Left lobe of liver (tissue), 2 donors: ENCODE measurements at places on chromosomes 11 and 22.

DNA sequence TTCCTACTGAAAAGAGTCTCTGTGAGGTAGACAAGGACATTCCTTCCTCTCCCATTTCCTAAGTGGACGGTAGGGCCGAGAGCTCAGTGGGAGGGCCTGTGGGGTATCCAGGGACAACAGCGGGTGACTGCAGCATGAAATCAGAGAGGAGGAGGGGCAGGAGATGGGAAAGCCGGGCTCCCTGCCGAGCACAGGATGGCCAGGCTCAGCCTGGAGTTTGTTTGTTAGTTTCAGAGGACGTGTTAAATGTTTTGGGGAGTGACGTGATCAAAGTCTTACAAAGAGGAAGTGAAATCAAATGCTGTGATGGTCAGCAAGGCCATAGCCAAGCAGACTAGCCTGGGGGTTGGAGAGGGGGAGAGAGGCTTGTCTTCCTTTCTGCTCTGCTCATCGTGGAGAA lies 152.7 kb downstream of the ADAMTS15 start:
- DNase-seq: no peak

DNA sequence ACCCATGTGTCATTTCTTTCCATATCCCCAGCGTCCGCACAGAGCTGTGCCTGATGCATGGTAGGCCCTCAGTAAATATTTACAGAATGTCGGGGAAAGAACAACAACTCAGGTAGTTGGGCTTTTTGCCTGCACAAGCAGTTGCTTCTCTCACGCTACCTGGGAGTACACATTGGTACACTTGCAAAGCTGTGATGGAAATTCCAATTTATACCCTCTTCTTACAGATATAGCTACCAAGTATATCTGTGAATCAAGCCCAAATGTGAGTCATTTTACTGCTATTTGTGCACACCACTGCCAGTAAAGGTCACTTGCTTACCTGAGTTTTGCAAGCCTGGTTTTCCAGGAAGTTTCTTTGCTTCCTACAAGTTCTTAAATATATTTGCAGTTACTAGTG lies 333.0 kb upstream of the NARS2 start:
- DNase-seq: no peak

DNA sequence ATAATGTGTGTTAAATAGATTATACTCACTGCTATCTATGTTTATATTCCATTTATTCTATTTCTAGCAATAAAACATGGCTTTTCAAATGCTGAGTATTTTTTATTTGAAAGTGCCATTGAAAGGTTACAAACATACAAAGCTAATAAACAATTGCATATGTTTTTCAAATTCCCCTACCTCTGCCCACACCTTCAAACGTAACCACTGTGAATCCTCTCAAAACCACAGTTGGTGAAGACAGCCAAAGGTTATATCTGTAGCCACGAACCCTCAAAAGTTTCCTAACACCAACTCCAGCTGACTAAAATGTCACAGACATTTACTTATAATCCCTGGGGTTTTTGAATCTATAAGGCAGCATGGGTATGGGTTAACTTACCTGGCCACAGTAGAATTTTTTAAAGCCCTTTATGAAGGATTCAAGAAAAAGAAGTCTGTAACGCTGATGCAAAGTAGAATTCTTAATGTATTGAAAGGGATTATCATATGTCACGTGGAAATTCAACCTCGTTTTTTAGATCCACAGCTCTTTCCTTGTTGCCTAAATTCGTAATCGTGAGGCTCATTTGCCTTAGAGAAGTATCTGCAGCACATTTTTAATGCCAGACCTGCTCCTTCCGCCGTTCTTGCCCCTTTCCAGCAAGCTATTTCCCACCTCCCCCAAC lies 122.5 kb upstream of the ZC3H12C start:
- DNase-seq: no peak

- no peak for DNase-seq
Measured at GRCh38 chr11:28257761-28258160, 149.6 kb downstream of the METTL15 start.

DNA sequence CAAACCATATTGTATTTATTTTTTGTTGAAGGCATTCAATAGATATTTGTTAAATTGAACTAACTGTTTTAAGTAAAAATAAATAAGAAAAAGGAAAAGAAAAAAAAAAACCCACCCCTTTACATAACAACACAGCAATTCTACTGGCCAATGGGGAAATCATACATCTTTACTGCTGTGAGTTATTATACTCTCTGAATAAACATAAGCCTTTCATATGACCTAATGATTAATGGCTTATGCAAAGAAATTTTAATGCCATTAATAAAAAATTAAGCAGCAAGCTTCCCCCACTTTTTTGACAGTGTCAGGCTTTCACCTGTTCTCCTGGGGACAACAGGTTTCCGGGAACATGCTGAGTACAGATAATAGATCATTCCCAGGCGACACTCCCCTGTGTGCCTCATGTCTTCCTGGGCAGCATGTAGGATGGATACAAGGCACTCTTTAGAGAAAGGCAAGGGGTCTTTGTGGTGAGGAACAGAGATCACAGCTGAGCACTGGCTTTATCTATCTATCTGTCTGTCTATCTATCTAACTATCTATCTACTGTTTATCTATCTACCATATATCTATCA lies 676.0 kb downstream of the NTM start:
- no peak for DNase-seq

GRCh38 chr22:20389288-20389687 lies 4.7 kb upstream of the ZNF74 start:
- no peak for DNase-seq
